Myometrial cell (primary cell): ENCODE measurements at places on chromosomes 11 and 22. TPM values are rescaled to one million over a fixed set of nuclear protein-coding genes. Genes with fewer than 3 reads are reported as not detected.

Gene GSTT2
- 1.2 TPM in 1 of 2 replicates, not detected in the other for total RNA-seq

Gene FJX1
- total RNA-seq: 21.6 and 22.2 TPM in 2 replicates

Gene FAM111B
- total RNA-seq: 3.2 and 5.7 TPM in 2 replicates

Gene FAM227A
- 0.58 and 1.8 TPM in 2 replicates for total RNA-seq

Gene BTG4
- not detected in 2 replicates for total RNA-seq

Gene KRTAP5-10
- not detected in 2 replicates for total RNA-seq

Gene IGHMBP2
- 7.8 and 26.6 TPM in 2 replicates for total RNA-seq

Gene RIBC2
- total RNA-seq: 0.71 and 1.2 TPM in 2 replicates

Gene SLC39A13
- 157 and 162 TPM in 2 replicates for total RNA-seq

Gene LINC01488
- total RNA-seq: not detected in 2 replicates

Gene RASGRP2
- 0.58 and 5.0 TPM in 2 replicates for total RNA-seq

Gene NAALADL1
- 71.2 and 99.7 TPM in 2 replicates for total RNA-seq

Gene ROBO4
- total RNA-seq: 5.5 and 8.6 TPM in 2 replicates
